Activated CD4-positive, alpha-beta T cell treated with anti-CD3 and anti-CD28 coated beads for 4 hours (primary cell): ENCODE measurements at places on chromosomes 12 and 14.

DNA sequence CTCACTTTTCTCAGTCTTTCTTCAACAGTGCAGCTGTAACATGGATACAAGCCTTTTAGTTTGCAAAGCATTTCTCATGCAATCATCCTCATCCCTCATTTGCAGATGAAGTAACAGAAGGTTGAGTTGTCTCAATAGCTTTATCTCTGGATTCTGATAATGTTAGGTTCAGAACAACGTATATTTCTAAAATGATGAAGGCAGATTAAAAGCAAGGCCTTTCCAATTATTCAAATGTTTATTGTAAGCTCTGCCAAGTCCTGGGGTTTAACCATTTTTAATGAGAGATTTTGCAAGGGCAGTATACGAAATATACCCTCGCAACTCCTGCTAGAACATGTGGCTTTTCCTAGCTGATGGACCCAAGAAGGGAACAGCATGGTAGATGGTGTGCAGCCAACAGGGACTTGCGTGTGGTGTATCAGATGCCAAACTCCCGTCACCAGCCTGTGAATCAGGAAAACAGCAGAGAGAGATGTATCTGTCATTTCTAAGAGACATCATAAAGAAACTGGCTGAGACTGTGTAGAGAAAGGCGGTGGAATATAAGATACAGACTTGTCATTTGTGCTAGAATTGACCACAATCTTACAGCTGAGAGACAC is 319.7 kb downstream of the MED13L start:
- no peak for DNase-seq

- DNase-seq: no peak
Observed at GRCh38 chr12:98371419-98371818, 144.0 kb upstream of the TMPO start.

DNA sequence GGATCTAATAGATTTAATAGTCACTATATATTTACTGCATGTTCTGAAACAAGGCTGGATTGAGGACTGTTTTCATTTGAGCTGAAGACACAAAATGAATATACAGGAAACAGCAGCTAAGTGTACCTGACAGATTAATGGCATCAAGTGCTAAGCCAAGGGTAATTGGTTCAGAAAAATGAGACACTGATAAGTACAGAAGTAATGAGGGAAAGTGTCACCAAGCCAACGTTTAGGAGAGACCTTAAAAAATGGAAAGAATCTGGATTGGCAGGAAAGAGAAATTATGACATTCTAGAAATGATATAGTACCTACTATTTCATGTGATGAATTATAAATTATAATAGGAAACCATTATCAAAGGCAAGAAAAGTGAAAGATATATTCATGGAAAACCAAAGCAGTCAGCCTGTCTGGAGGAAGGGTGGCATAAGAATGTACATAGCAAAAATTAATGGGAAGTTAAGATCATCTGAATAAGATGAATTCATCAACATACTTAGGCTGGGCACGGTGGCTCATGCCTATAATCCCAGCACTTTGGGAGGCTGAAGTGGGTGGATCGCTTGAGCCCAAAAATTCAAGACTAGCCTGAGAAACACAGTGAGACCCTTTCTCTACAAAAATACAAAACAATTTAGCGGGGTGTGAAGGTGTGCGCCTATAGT is 21.0 kb upstream of the DUSP16 start:
- no peak for DNase-seq

DNA sequence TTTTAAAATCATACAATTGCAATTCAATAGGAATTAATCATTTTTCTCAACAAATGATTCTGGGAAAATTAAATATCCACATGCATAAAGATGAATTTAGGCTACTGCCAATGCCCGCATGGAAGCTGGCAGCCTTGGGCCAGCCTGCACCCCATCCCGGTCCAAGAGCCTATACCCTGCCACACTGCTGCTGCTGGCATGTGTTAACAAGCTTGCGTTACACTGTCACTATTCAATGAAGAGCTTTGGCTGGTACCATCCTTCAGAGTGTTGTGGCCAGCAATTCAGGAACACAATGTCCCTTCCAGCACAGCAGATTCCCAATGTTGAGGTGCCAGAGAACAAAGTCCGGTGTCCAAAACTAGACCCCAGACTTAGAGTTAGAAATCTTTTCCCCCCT is 13.6 kb upstream of the TAS2R14 start:
- DNase-seq: no peak

DNA sequence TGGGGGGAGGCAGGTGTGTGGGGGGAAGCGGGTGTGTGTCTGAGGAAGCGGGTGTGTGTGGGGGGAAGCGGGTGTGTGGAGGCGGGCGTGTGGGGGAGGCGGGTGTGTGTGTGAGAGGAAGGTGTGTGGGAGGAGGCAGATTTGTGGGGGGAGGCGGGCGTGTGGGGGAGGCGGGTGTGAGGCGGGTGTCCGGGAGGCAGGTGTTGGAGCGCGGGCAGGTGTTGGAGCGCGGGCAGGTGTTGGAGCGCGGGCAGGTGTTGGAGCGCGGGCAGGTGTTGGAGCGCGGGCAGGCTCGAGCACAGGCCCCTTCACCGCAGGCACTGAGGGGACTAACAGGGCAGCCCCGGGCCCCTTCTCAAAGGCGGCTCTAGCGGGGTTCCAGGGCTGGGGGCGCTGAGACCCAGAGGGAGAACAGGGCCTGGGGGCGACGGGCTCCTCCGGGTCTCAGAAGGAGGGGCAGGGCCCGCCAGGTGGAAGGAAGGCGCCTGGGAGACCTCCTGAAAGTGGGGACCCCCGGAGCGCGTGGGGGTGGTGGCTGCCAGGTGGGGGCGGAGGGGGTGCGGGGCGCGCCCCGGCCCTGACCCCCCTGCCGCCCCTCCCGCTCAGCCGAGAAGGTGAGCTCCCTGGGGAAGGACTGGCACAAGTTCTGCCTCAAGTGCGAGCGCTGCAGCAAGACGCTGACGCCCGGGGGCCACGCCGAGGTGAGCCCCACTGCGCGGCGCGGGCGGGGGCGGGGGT is 3.2 kb downstream of the CRIP2 start:
- peak; percentile 46 for DNase-seq

- DNase-seq: no peak
Observed at GRCh38 chr14:36747411-36748184, 85.9 kb downstream of the PAX9 start.

DNA sequence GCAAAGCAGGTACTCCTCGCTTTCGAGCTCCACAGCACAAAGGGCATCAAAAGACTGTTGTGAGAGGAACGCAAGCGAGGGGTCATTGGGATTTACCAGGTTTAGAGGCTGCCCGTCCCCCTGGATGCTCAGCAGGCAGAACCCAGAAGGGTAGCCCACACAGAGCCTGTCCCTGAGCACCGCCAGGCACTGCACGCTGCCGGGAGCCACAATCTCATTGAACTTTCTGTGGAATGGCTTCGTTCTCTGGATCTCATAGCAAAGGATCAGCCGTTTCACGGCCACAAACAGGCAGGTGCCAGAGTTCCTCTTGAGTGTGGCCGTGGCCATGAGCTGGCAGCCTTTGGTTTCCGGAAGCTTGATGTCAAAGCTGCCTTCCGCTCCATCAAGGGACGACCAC is 21.5 kb downstream of the AMN start:
- no peak for DNase-seq

- DNase-seq: no peak
Observed at GRCh38 chr12:18071336-18071735, 18.7 kb downstream of the RERGL start.

DNA sequence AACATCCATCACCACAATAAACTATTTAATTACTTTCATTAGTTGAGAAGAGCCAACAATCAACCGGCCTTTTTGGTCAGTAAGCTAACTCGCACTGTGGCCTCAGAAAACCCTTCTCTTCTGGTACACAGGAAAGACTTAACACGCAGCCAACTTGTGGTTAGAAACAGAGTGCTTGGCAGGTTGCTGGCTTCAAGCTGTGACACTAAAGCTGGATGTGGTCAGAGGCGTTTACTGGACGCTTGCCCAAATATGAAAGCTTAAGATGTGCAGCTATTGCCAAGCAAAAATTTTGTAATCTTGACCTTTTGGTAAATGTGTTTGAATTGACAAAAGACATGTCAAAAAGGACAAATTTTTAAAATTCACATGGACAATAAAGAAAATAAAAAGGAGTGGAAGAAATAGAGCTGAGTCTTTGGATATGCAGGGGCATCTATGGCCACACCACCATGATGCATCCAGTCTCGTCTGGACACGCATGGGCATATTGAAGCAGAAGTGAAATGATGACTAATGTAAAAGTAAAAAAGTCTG is 2.6 kb upstream of the KLRK1 start:
- no peak for DNase-seq

GRCh38 chr12:104305349-104305748 is 1.8 kb downstream of the EID3 start:
- DNase-seq: no peak

- no peak for DNase-seq
Observed at GRCh38 chr14:51442513-51443175, 202.6 kb downstream of the TMX1 start.

GRCh38 chr12:80821513-80822000 is 104.8 kb downstream of the MYF5 start:
- DNase-seq: no peak

DNA sequence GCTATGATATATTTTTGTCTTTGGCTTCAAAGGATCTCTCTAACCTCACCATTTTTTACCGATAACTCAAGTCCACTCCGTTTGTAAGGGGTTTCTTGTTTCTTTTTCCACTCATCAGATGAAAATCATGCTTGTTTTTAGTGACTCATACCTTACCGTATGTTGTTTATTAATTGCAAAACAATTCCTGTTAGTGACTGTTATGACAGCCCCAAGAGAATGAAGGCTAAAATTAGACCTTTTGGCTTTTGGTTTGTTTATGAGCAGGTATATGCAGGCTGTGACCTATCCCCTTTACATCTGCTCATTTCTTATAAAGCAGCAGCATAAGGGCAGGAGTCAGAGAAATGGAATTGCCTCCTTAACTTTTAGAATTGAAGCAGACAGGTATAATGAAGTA is 319.8 kb downstream of the CEP128 start:
- no peak for DNase-seq

DNA sequence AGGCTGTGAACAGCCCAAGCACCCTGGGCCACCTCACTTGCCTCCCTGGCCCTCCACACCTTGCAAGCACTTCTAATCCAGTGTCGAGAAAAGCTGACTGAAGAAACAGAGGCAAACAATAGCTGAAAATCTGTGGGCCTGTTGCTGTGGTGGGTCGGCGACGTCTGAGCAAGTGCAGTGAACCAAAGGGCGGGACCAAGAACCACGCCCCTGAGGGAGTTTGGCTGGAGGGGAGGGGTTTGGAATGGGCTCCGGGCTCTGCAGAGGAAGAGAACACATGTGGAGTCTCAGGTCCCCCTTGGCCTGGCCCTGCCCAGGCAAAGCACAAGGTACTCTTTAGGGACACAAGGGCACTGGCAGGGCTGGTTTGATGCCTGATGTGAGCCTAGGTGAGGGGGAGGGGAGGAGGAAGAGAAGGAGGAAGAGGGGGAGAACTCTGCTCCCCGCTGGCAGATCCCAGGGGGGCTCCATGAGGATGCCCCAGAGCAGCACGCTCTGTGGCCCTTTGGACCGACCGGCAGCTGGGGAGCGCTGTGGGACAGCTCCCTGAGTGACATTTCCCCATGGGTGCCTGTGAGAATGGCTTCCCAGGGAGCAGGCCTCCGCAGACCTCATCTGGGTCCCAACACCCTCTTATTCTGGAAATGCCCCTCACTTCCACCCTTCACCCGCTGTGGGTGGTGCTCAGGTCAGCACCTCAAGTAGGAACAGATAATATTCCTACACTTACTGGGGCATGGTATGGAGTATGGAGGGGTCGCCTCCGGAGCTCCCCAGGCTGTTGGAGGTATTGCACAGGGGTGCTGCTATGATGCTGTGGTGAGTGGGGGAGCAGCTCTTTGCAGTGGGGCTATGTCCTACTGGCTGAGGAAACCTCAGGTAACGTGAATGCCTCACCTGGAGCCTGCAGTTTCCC is 85.5 kb downstream of the CPSF2 start:
- DNase-seq: no peak

DNA sequence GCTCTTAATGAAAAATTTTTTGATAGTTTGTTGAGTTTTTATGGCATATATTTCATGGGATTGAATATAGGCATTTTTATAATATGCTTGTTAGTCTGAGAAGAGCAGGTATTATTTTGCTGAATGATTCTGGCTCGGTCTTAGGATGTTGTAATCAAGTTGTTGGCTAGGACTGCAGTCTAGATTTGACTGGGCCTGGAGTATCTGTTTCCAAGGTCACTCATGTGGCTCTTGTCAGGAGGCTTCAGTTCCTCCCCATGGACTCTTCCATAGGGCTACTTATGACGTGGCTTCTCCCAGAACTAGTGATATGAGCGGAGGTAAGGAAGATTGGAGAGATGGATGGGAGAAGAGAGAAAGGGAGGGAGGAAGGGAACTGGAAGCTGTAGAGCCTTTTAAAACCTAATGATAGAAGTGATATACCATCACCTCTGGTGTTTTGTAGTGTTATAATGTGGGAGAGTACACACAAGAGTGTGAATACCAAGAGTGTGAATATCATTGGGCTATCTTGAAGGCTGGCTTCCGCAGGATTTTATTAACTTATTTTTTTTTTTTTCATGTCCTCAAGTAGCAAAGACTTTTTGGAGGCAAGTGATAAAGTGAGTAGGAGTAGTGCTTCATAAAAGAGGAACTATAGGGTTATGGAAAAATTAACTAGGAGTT is 4.4 kb downstream of the MNAT1 start:
- DNase-seq: no peak

DNA sequence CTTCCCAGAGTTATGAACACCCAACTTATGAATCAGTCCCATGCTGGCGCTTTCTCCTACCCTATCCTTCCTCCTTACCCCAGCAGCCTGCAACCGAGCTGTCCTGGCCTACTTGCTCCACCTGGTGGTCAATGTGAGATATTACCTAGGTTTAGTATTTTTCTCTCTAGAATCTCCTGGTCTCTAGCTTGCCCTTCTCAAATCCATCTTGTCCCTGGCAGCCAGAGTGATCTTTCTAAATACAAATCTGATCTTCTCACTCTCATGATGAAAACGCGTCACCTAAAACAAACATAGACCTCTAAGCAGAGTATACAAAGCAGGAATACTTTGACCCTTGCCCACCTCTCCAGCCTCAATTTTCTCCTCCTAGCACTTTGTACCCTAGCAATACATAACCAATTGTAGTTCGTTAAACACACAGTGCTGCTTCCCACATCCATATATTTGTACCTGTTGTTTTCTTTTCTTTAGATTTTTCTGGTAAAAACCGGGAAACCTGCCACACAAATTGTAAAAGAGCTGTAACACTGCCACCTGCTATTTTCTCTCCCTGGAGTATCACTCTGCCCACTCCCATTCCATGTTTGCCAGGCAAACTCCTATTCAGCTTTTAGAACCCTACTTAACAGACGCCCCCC is 20.0 kb upstream of the TCP11L2 start:
- DNase-seq: peak; percentile 51

DNA sequence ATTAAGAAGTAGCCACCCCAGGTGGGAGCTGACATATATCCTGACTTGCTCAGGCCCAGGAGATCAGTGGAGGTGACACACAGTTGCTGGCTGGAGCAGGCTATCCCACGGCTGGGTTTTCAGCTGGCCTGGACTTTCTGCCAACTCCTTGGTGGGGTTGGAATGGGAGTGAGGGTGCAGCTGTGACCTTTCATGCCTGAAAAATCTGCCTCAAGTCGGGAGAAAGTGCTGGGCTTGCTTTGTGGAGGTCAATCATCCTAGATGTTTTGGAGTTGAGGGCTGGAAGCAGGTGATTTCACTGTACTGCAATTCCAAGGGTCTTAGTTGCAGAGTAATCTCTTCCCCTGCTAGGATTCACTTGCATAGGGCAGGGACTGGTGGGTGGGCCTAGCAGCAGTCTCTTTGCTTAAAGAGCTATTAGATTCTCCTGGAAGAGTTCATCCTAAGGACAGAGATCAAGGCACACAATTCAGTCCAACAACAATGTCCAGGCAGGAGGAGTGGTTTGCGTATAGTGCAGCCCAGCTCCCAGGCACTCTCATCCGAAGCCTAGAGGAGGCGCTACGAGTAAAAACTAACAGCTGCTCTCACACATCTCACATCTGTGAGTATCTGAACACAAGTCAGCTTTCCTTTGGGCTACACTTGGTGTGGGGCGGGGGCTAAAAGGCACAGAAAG is 98.1 kb downstream of the GAS2L3 start:
- no peak for DNase-seq
